Uterus (tissue), 4 donors: ENCODE measurements at places on chromosomes 1 and 21.

GRCh38 chr1:22646384-22646783 lies 3.0 kb downstream of the C1QC start:
- no peak for DNase-seq

DNA sequence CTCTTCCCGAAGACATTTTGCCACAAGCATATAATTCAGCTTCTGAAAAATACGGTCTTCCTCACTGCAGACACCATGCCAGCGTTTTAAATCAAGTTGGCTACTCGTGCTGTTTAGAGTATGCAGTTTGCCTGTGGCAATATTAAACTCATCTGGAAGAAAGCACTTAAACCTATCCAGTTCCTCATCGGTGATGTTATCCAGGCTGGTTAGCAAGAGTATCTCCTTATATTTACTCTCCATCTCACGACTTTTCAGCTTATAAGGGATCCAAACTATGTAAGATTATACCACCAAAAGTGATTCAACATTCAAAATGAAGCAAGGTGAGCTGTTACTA lies 9.7 kb upstream of the IFI16 start:
- DNase-seq = no peak

DNA sequence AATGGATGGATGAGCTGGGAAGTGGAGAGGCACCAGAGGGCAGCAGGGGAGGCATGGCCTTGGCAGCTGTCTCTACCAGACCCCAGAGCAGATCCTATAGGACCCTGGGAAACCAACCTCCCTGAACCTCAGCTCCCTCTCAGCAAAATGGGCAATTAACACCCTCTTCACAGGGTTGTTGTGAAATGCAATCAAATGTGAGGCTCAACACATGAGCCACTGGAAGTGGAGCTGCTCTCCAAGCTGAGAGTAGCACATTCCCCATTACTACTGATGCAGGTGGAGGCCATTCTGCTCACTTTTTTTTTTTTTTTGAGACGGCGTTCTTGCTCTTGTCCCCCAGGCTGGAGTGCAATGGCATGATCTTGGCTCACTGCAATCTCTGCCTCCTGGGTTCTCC lies 6.5 kb upstream of the SYNC start:
- DNase-seq = no peak

GRCh38 chr1:109261006-109261405 lies 11.7 kb downstream of the CELSR2 start:
- DNase-seq = no peak

- no peak for DNase-seq
Observed at GRCh38 chr1:10432910-10433700, 2.9 kb downstream of the CENPS start.

GRCh38 chr1:182139496-182139895 lies 78.0 kb upstream of the ZNF648 start:
- DNase-seq = no peak

- no peak for DNase-seq
Observed at GRCh38 chr1:17196496-17197185, 8.3 kb upstream of the PADI1 start.

GRCh38 chr21:27681841-27682240 lies 715.0 kb upstream of the ADAMTS5 start:
- DNase-seq = no peak

- DNase-seq = no peak
Observed at GRCh38 chr21:33238146-33238545, 8.4 kb downstream of the IFNAR2 start.

GRCh38 chr1:26728645-26729044 lies 32.8 kb downstream of the ARID1A start:
- DNase-seq = no peak

GRCh38 chr1:9451081-9451480 lies 88.2 kb upstream of the SLC25A33 start:
- DNase-seq = no peak

DNA sequence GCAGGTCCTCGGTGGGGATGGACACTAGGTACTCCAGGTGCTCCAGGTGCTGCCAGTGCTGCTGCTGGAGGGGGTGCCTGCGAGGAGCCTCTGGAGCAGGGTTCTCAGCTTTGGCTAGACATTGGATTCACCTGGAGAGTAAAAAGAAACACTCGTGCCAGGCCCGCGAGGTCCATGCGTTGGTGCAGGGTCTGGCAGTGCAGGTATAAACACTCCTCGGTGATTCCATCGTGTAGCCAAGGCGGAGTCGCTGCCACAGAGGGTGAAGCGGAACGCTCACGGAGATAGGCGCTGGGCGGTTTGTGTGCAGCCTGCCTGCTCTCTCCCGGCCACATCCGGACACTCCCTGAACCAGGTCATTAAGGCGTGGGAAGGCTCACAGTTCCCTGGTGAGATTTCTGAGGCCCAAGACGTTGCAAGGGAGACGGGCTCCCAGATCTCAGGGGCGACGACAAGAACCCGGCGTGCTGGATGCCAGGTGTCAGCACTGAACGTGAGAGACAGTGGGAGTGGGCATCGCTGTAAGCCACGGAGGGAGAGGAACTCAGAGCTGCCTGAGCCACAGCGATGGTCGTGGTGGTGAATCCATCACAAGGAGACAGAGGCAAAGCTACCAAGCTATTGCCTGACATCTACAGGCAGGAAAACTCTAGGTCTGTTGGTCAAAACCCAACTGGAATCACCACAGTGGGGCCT lies 17.2 kb upstream of the SUMO3 start:
- no peak for DNase-seq

- DNase-seq = no peak
Observed at GRCh38 chr1:86085741-86086409, 70.7 kb downstream of the COL24A1 start.

GRCh38 chr1:30028939-30029338 lies 694.4 kb downstream of the MATN1 start:
- no peak for DNase-seq

- DNase-seq = no peak
Observed at GRCh38 chr1:167173516-167174184, 47.0 kb upstream of the POU2F1 start.

DNA sequence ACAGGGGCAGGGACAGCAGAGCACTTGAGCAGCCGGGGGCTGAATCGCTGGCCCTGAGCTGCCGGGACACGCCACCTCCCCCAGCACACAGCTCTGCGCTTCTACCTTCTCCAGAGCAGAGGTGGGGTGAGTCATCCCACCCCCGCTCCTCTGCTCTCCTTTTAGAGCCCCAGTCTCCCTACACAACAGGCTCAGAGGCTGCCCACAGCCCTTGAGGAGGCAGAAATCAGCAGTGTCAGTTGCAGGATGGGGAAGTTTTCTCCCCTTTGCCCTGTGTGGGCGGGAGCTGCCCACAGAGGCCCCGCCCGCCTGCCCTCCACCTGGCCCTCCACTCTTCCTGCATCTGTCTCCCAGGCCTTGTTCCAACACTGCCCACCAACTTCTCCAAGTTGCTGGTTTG lies 94.6 kb downstream of the STUM start:
- peak; percentile 71 for DNase-seq

DNA sequence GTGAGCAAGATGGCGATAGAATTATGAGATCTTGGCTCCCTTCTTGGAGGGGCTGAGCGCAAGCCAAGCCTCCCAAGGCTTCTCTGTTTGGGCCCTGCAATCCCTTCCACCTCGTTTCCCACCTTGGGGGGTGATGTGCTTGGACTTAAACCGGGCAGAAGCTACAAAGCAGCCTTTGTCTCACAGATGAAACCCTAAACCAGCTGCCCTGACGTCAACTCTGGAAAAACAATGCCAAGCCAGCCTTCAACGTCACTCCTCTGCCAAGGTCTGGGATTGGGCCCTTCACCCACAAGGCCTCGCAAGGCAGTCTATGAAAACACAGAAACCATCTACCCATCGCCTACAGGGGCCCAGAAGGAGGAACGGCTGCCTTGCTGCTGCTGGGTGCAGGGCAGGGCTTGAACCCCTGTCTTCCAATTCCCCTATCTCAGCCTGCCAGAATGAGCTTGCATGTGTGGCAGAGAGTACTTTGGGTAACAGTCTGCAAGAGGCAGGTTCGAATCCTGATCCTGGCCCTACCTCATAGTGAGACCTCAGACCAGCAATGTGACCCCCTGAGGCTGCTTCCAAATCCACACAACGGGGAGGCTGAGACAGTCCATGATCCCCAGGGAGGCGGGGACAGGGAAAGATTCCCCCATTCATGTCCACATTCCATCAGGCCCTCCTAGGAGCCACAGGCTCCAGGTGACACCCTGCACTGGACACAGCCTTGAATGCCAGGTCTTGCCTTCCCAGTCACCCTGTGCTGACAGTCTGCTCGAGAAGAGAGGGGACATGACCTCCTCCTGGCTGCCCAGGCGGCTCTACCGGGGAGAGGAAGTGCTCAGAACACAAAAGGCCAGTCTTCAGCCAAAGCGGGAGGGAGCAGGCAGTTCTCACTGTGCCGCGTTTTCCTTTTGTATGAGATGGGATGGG lies 15.0 kb downstream of the IFFO2 start:
- no peak for DNase-seq

DNA sequence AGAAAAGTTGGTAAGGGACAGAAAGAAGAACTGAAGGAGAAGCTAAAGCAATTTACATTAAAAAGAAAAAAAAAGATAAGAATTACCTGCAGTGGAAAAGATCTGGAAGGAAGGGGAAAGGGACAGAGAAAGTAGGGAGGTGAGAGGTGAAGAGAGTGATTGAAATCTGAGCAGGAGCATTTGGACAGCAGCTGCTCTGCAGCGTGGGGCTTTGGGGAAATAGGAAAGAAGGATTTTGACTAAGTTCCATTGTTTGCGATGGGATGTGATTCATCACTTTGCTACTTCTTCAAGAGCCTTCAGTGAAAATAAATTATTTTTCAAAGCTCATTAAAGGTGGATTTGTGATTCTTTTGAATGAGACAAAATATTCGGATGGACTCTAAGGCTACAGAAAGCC lies 26.1 kb upstream of the NMNAT2 start:
- DNase-seq = no peak

GRCh38 chr21:43865540-43866259 lies 677 bp downstream of the AGPAT3 start:
- DNase-seq = peak; percentile 52

GRCh38 chr1:108007531-108007930 lies 42.6 kb upstream of the VAV3 start:
- DNase-seq = no peak

DNA sequence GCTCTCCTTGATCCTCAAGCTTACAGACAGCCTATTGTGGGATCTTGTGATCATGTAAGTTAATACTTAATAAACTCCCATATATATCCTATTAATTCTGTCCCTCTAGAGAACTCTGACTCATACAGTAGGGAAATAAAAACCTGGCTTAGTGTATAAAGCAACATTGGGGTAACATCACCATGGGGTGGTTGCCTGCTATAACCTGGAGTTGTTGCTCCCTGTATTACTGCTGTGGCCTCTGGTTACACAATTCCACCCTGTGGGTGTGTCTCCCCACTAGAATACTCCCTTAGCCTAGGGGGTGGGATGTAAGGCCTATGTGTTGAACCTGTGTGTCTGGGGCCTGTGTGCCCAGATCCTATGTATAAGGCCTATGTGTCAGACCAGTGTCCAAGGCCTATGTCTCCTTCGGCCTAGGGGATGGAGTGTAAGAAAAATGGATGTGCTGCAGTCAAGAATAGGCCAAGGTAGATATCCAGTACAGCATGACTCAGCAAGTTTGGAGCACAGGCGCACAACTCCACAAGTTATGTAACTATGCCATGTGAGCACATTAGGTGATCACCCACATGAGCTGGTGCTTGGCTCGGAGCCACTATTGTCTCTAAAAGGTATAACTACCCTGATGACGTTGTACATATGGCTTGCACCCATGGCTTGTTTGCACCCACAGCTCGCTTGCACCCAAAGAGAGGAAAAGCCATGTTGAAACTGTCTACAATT lies 96.8 kb upstream of the C1orf21 start:
- no peak for DNase-seq

- no peak for DNase-seq
Observed at GRCh38 chr1:91226741-91227140, 177.9 kb downstream of the HFM1 start.

DNA sequence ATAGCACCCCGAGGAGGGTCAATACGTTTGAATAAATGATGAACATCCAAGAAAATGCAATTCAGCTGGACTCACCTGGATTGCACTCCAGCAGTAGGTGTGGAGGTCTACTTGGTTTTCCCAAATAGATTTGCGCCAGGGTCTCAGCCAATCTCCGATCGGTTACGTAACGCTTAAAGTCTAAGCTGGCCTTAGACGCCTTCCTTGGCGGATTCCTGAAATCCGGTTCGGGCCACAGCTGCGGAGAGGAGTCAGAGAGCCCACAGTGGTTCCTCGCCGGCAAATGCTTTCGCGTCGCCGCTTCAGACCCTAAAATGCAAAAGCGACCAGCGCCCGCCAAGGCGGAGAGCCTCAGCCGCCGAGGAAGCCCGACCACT lies 322 bp downstream of the TFB2M start:
- no peak for DNase-seq

DNA sequence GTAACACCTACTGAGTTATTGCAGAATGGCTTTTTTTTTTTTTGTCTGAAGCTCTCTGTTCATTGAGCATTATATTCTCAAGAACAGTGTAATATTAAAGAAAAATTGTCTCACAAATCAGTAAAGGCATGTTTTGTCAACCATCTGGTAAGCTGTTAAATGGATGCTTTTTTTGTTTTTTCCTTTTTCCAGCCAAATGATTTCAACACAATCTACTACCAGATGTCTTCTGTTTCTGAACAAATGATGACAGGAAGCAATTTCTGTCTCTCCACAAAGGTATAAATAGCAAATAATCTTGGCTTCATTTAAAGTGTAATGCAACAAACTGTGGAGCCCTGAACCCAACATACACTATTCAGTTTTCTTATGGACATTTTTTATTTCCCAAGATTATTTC lies 78.6 kb upstream of the RGS2 start:
- DNase-seq = no peak

DNA sequence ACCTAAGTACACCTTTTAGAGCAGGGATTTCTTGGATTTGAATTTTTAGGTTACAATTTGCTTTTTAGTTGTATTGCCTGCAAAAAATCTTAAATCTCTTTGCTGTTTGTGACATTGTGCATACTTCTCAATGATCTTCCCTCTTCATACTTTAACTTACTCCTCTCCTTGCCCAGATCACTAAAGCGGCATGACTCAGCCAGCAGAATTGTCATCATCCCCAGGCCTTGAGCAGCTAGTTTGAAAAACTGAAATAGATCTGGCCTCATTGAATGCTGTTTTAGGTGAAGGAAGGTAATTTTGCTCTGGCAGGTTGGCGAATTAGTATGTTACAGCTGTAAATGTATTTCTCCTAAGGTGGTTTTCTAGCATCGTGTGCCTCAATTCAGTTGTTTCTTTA lies 145.9 kb downstream of the RYR2 start:
- no peak for DNase-seq
